ENCODE measurements at places on chromosomes 4 and X. TPM values are rescaled to one million over a fixed set of nuclear protein-coding genes. Genes with fewer than 3 reads are reported as not detected.
A peak's percentile ranks its signal among the peaks of the same experiment; 100 is the strongest.

- DNase-seq, result peak; percentile 40
Measured at GRCh38 chr4:114694770-114695169, 96.2 kb downstream of the UGT8 start.

The ASB9 gene
- polyA plus RNA-seq, result 1.4 TPM

The RIBC1 gene
- 5.4 TPM for polyA plus RNA-seq

DNA sequence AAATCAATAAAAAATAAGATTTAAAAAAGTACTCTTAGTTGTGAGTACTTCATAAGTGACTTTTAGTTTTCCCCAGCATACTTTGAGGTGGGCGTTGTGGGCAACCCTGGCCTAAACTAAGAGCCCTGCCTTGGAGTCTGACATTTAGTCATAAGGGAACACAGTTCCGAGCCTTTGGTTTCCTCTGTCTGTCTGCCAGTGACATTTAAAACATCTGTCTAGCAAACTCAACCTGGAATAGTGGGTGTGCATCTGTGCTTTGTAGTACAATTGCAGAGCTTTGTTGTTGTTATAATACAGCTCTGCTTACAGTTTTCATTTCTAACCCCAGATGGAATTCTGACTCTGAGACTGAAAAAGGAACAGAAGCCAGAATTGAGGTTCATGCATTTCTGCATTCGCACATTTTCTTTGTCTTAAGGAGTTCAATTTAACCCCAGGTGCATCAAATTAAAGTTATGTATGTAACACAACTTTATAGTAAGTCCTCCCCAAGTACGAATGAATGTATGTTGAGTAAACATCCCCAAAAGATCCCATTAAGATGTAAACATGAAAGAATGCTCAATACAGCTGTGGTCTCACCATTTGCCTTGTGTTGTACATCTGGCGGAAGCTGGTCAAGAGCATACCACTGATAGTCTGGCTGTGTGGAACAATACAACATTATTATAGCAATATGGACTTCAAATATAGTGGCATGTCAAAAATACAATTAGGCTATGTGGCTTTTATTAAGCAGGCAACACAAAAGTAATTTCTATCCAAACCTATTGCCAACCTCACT lies 25.9 kb downstream of the TNIP3 start:
- DNase-seq, result no peak

All from spinal cord (tissue), 10 donors.